Hematopoietic multipotent progenitor cell (in vitro differentiated cells): ENCODE measurements at places on chromosomes 6 and 20.
A peak's percentile ranks its signal among the peaks of the same experiment; 100 is the strongest.

DNA sequence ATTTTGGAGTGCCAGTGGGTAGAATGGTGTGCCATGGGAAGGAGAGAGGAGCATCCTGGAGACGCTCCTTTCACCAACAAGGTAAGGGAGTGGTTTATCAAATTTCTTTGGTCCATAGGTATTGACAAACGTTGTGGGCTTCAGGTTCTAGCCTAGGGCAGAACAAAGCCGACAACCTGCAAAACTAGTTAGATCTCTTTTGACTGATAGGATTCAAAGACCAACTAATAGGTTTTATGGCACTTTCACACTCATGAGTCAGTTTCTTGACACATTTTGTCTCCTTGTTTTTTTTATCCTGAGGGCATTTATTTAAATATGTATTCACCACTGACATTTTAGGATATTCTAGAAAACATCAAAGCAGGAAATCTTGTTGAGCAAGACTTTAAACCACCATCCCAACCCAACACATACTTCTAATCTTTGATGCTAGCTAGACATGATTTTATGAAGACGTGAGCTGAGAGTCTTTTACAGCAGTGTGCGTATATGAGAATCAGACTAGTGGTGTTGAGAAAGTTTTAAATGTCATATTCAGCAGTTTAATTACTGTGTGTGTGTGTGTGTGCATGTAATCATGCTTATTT, 370.4 kb upstream of the HSF2 start:
- no peak for DNase-seq

- DNase-seq: peak; percentile 28
Measured at GRCh38 chr6:62775427-62776022, 435.7 kb upstream of the FKBP1C start.

- no peak for DNase-seq
Measured at GRCh38 chr6:106967936-106968555, 6.5 kb downstream of the CD24 start.

GRCh38 chr6:90537027-90537426, 49.8 kb downstream of the MAP3K7 start:
- no peak for DNase-seq

- no peak for DNase-seq
Measured at GRCh38 chr6:39227476-39227875, 1.8 kb downstream of the KCNK5 start.

GRCh38 chr6:32991972-32992371, 17.4 kb downstream of the HLA-DOA start:
- DNase-seq: no peak

GRCh38 chr20:22074635-22075034, 369.2 kb downstream of the PAX1 start:
- no peak for DNase-seq

DNA sequence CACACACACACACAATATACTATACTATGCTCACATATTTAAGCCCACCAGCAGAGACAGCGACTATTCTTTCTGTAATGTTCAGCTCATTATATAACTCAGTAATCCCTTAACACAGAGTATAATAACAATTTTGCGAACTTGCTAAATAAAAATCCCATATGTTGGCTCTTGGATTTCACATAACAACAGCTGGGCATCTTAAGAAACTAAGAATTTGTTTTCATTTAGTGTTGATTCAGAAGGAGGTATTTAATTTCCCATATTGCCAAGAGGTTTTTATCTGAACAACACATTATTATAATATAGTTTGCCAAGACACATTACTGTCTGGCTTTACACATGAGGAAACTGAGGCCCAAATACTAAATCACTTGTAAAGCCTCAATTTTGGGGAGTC, 7.4 kb downstream of the ECT2L start:
- no peak for DNase-seq

GRCh38 chr6:132070356-132070755, 119.2 kb upstream of the CCN2 start:
- no peak for DNase-seq
